ENCODE measurements at places on chromosomes 12 and 14. TPM values are rescaled to one million over a fixed set of nuclear protein-coding genes. Genes with fewer than 3 reads are reported as not detected.

The TMEM119 gene
- 13.4 TPM for total RNA-seq

The FIGNL2 gene
- total RNA-seq = 0.95 TPM

DNA sequence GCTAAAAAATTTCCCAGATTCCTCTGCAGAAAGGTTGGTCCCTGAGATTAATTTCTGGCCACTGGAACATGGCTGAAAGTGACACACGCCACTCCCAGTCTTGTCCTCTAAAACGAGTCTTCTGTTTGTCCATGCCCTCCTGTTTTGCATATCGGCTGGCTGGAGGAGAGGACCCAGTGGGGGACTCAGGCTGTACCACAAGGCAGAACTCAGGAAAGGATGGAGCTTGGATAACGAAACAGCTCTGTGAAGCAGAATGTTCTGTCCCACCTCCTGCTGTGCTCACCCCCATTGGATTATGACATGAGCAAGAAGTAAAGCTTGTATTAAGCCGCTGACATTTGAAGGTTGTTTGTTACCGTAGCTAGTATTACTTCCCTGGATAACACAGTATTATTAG is 856.2 kb downstream of the BCL11B start:
- H3K4me1 ChIP-seq = no peaks in the 10 kb centered on the region
- H3K36me3 ChIP-seq = no peaks in the 10 kb centered on the region
- no peaks in the 10 kb centered on the region for H3K27me3 ChIP-seq
- DNase-seq = no peak

DNA sequence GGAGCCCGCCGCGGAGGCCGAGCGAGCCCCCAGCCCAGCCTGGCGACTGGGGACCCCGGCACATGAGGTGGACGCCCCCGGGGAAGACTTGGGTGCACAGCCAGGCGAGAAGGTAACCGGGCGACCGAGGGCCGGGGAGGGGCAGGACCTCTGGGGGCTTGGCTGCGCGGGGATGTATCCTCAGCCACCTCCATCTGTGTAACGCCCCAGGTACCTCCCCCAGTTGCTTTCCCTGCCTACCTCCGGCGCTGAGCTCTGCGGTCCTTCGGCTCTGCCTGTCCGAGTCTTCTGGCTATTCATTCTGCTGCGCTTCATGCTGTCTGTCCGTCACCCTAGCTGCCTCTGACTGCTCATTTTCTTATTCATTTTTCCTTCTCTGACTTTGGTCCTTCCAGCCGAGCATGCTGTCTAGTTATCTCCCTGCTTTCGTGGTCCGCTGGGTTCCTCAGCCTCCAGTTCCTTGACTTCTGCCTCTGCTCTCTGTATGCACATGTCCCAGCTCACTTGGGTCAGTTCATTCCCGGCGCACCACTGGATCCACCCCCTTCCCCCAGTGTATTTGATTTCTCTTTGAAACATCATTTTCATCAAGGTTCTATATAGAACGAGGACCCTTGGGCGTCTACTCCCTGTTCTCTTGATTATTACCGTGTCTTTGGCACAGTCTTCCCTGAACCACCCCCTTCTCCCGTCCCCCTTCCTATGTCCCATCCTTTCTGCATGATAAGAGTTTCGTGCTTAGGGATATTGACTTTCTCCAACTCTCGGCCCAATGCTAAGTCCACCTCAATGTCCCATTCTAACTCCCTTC is 612 bp downstream of the PHC1 start:
- peaks cover 8% of the 10 kb centered on the region for H3K36me3 ChIP-seq
- peak; percentile 64 for DNase-seq
- no peaks in the 10 kb centered on the region for H3K27me3 ChIP-seq
- H3K4me1 ChIP-seq = peaks cover 8% of the 10 kb centered on the region
- H3K4me3 ChIP-seq = peak overlapping the region; percentile 76

GRCh38 chr14:38056270-38056669 is 151.4 kb upstream of the SSTR1 start:
- H3K27ac ChIP-seq = no peak overlapping the region
- no peak for DNase-seq
- no peaks in the 10 kb centered on the region for H3K4me1 ChIP-seq
- no peaks in the 10 kb centered on the region for H3K27me3 ChIP-seq

DNA sequence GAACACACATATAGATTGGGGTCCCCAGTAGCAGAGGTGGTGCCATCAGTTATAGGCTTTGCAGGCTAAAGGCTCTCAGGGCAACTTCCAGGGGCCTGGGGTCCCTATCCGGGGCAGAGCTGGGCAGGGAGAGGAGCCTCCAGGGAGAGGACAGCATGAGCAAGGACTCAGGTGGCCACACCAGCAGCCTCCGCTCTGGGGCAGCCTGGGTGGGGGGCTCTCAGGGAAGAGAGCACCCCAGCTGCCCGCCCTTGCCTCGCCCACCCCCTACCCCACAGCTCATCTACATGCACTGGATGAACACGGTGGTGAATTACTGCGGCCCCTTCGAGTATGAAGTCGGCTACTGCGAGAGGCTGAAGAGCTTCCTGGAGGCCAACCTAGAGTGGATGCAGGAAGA is 14.0 kb downstream of the PLBD2 start:
- no peak overlapping the region for H3K4me3 ChIP-seq
- no peak overlapping the region for H3K27ac ChIP-seq
- H3K4me1 ChIP-seq = no peaks in the 10 kb centered on the region
- no peaks in the 10 kb centered on the region for H3K27me3 ChIP-seq
- DNase-seq = no peak
